ENCODE measurements at places on chromosomes 3 and 15. TPM values are rescaled to one million over a fixed set of nuclear protein-coding genes. Genes with fewer than 3 reads are reported as not detected.

SNX33 gene
- total RNA-seq, result 2.5 TPM

CILP gene
- 0.23 TPM for total RNA-seq

PPIB gene
- total RNA-seq, result 191 TPM

GOLGA8T gene
- total RNA-seq, result 0.69 TPM

PRSS50 gene
- total RNA-seq, result not detected

SH2D7 gene
- total RNA-seq, result not detected

TMEM40 gene
- total RNA-seq, result not detected

USP3 gene
- total RNA-seq, result 50.5 TPM

ARRDC4 gene
- total RNA-seq, result 34.4 TPM

TUSC7 gene
- total RNA-seq, result not detected

FEZF2 gene
- total RNA-seq, result 1.6 TPM

TPRG1 gene
- 4.4 TPM for total RNA-seq

IL17RB gene
- total RNA-seq, result 9.0 TPM

OR5K2 gene
- total RNA-seq, result not detected

CCK gene
- 14.5 TPM for total RNA-seq

NANOGP8 gene
- 0.69 TPM for total RNA-seq

BCL6 gene
- 8.5 TPM for total RNA-seq

CHRM5 gene
- total RNA-seq, result 10.6 TPM

DNAJB11 gene
- total RNA-seq, result 40.8 TPM

SLC22A13 gene
- total RNA-seq, result 0.69 TPM

FRMD4B gene
- 30.7 TPM for total RNA-seq

PRICKLE2 gene
- 69.9 TPM for total RNA-seq

COL7A1 gene
- total RNA-seq, result 3.5 TPM

PRR23A gene
- total RNA-seq, result not detected
